NCI-H1092 (cell line): ENCODE measurements at places on chromosomes 12 and 14.

DNA sequence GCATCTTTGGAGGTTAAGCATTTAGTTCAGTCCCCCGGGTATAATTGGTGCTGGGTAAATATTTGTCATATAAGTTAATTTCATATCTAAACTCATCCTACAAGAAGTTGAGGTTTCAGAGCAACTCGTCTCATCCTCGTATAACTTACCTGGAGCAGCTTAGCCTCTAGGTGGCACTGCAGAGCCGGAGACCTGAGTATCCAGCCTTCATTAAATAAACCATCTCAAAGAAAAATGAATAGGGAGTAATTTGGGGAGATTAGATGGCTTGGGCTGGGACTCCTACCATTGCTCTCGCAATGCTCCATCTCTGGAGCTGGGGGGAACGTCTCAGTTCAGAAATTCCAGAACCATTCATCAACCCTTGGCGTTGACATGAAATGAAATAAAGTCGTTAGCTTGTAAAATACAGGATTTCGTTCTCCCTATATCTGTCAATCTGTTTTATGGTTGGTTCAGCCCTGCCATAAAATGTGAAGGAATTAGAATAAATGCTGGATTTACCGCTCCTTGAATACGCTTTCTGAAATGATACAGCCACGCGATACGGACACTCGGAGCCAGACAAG, 122.9 kb upstream of the TMEM132D start:
- peak; percentile 13 for DNase-seq

DNA sequence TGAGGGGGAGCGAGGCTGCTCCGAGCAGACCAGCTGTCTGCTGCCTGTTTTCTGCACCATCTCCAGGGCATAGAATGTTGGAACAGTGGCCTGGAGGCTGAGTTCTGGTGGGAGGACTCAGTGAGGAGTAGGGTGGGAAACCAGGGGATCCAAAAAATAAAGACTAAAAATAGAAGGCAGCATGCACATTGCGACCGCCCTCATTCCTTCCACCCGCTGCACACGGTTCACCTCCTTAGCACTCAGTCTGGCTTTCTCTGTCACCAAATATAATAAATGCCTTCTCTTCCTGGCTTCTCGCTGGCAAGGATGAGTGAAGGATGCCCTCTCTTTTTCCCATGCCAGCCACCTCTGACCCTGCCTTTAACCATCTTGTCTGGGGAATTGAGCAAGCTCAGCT, 146.2 kb downstream of the AACS start:
- DNase-seq = no peak

DNA sequence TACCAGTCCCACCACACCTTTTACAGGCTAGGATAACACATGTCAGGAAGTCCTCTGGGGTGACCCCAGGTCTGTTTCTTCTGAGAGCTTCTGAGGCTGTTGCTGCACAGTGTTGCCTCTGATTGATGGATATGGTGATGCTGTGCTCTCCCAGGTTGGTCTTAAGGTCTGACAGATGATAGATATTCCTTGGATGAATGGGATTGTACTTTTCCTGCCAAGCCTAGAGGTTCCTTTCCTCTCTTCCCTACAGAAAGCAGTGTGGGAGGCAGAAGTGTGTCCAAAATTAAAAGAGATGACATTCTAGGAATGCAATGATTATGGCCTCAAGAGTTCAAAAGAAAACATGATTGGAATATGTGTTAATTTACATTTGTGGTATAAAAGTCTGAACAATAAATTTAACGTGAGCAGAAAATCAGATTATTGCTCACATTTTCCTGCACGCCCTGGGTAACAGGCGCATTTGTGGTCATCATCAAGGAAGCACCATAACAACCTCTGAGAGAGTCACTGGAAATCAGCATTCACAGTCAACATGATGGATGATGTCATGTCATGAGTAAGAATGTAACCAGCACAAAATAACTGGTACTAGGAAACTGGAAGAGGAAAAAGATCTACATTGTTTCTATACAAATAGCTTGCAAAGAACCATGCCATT, 73.7 kb downstream of the BBS10 start:
- no peak for DNase-seq

- peak; percentile 69 for DNase-seq
Observed at GRCh38 chr12:99810718-99811593, 163.4 kb downstream of the GARIN6 start.

DNA sequence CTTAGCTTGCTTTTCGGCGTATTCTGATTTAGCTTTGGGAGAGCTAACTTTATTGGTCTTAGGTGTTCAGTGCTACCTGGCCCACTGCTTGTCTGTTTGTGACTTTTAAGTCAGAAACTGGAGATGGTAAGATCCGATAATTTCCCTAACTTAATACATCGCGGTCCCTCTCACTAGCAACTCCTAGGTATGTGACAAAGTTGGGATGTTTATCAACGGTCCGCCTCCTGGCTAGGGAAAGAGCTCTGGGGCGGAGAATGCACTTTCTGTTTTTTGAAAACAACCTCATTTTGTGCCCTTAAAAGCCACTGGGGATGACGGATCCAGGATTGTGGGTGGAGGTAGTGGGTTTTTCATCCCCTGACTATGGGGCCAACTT, 1.2 kb downstream of the CDKN1B start:
- no peak for DNase-seq

GRCh38 chr12:71947645-71948105, 9.0 kb downstream of the TPH2 start:
- DNase-seq = peak; percentile 91

GRCh38 chr12:96098631-96099030, 63.2 kb upstream of the LTA4H start:
- no peak for DNase-seq
